ENCODE measurements at places on chromosomes 3 and 15.
A peak's percentile ranks its signal among the peaks of the same experiment; 100 is the strongest.

DNA sequence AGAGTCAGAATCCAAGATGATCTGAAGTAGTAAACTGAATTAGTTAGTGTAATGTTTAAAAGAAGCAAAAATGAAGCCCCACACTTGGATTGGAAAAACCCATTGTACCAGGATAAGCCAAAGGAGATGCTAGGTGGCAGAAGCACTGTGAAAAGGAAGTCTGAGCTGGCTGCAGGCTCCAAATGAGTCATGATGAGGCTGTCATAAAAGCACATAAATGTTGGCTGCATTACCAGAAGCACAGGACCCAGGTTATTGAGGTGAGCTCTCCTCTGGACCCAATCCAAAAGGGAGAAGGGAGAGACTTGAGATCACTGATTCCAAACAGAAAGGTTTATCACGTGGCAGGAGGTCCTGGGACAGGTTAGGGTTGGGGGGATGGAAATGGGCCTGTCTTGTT, 3.2 kb upstream of the ACAN start:
- DNase-seq: no peak

DNA sequence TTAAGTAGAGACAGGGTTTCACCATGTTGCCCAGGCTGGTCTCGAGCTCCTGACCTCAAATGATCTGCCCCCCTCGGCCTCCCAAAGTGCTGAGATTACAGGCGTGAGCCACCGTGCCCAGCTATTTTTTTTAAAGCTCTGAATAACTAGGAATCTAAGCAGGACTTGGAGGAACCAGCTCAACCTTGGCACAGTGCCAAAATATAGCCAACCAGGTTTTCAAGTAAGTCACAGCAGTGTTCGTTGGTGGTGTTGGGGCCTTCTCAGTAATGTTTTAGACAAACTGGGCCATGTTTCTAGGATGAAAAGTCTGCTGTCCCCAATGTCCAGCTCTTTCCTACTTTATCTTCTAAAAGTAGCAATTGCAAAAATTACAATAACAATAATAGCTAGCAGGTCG, 6.4 kb upstream of the ADAM10 start:
- DNase-seq: no peak

DNA sequence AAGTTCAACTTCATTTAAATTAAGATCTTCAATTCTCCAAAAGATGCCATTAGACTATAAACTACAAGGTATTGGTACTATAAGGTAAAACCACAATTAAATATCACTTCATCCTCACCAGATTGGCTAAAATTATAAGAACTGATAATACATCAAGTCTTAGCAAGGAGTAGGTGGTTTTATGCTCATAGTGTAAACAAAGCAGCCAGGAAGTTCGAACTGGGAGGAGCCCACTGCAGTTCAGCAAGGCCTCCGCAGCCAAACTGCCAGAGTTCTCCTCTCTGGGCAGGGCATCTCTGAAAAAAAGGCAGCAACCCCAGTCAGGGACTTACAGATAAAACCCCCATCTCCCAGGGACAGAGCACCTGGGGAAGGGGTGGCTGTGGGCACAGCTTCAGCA, 91.6 kb upstream of the SETMAR start:
- DNase-seq: no peak

GRCh38 chr3:147371140-147371539, 35.2 kb downstream of the ZIC4 start:
- no peak for DNase-seq

GRCh38 chr3:191529992-191530391, 69.0 kb downstream of the PYDC2 start:
- no peak for DNase-seq

- peak; percentile 82 for DNase-seq
Observed at GRCh38 chr15:75042730-75043508, 19.5 kb downstream of the PPCDC start.

- no peak for DNase-seq
Observed at GRCh38 chr15:48423342-48423741, 92.1 kb downstream of the DUT start.

DNA sequence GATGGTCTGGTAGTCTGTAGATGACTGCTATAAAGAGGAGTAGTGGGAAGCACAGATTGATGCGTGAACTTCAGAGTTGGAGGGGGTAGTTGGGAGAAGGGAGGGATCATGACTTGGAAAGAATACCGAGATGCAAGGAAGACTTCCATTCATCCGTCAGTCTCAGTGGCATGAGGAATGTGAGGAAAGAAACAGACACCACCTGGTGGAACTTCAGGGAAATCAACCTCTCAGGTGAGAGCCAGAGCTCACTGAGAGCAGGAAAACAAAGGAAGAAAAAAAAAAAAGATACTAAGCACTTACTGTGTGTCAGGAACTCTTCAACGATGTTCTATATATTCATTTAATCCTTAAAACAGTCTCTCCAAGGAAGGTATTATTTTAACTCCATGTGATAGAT, 172.4 kb downstream of the OXSM start:
- no peak for DNase-seq

- DNase-seq: no peak
Observed at GRCh38 chr3:32340039-32340438, 51.6 kb upstream of the CMTM7 start.

GRCh38 chr3:51338632-51339031, 46.5 kb upstream of the MANF start:
- DNase-seq: no peak

DNA sequence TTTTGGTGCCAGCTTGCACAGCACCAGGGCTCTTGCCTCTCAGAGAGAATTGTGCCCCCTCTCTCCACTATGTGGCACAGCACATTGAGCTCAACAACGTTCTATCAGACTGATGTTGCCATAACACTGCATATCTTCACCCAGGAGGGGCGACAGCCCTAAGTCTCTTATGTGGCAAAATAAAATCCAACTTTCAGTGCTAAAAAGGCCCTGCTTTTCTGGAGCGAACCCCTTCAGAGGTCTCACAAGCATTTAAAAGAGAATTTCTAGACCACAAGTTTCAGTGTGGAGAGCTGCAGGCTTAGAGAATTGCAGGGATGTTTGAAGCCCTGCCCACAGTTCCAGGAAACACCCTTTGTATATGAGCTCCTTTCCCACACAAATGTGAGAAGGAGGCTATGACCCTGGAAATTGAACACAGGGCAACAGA, 85.5 kb downstream of the LIPC start:
- no peak for DNase-seq

GRCh38 chr15:96135166-96136093, 195.1 kb upstream of the NR2F2 start:
- DNase-seq: no peak

DNA sequence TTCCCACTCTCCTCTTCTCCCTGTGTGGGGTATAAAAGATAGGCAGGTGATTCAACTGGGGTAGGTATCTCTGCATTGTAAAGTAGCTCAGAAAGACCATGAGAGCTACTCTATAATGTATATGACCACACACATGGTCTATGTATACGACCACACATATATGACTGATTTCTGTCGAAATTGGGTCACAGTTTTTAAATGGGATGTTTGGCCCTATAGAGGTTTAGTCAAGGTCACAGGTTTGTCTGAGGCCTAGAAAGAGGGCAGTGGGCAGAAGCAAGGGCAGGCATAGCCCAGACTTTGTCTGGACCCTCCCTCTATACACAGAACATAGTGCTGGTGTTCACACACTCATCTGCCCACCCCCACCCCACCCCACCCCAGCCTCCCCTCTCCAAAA, 4.4 kb downstream of the LAMP3 start:
- DNase-seq: no peak

- DNase-seq: no peak
Observed at GRCh38 chr3:127027811-127028548, 45.1 kb downstream of the PLXNA1 start.

GRCh38 chr15:62365795-62366442, 200.8 kb upstream of the C2CD4B start:
- no peak for DNase-seq

- no peak for DNase-seq
Observed at GRCh38 chr3:175073219-175073905, 214.2 kb downstream of the NAALADL2 start.

DNA sequence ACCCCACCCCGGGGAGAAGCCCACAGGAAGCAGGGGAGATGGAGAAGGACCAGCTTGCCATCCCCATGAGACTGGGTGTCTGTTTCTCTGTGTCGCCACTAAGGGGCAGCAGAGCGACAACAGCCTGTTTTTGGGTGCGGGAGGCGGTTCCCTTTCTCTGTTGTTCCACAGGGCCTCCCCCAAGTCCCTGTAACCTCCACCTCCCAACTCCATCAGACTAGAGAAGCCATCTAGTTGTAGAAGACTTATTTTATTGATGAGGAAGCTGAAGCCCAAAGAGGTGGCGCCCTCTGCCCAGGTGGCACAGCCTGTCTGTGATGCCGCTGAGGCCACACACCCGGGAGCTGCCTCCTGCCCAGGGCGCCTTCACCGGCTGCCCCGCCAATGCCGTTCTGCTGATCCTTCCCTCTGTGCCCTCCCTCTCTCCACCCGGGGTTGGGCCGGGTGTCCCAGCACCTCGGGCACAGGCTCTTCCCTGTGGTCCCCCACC, 3.9 kb upstream of the CCDC9B start:
- DNase-seq: peak; percentile 46

- DNase-seq: no peak
Observed at GRCh38 chr15:91776104-91776503, 77.4 kb upstream of the SLCO3A1 start.

- DNase-seq: no peak
Observed at GRCh38 chr3:143875546-143875945, 27.3 kb upstream of the SLC9A9 start.

DNA sequence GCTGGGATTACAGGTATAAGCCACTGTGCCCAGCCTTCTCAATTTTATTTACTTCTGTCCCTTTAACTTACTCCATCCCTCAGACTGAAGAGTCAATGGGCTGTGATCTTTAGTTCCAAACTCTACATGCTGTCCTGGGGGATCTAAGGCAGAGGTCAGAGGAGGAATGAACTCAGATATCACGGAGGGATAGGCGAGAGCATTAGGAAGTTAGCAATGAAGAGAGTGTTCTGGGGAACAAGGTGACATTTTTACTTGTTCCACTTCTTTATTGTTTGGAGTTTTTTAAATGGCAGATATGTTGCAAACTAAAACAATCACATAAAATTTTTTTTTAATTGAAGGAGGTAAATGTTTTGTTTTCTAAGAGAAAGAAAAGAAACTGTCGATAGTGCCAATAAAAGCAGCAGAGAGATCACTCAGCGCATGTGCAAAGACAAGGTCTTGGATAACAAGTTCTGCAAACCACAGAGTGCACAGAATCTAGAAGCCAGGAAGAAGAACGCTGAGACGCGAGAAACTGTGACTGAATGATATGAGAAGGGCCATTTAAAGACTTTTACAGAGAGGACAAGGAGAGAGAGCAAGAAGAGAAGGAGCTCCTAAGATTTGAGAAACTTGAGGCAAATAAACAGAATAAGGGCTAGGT, 10.8 kb upstream of the CA12 start:
- no peak for DNase-seq

DNA sequence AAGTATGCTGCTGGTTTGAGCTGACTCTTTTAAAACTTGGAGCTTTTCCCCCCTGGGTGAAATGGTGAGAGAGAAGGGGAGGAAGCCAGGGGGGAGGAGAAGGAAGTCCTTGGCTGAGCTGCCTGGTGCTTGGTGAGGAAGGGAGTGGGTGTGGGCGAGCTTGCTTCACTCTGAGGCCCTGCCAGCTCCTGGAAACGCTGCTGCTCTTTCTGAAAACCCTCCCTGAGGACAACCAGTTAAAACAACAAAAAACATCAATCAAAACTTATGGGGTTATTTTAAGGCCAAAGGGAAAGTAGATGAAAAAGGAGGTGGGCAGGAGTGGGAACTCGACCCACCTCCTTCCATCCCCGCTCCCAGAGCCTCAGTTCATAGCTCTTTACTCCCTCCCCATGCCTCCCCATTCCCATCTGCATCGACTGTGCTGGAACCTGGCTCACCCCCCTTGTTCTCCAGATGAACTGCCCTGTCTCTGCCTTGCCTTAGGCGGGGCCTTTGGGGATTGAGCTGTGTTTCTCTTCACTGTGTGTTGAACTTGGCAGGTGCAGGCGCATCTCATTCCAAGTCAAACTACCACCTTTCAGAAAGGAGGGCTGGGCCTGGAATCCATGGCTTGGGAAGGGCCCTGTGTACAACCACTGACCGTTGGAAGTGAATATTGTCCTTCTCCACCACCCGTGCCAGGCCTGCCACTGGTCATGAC, 166.1 kb downstream of the ZNF621 start:
- no peak for DNase-seq

- peak; percentile 69 for DNase-seq
Observed at GRCh38 chr15:68817304-68818065, 3.2 kb downstream of the ANP32A start.

DNA sequence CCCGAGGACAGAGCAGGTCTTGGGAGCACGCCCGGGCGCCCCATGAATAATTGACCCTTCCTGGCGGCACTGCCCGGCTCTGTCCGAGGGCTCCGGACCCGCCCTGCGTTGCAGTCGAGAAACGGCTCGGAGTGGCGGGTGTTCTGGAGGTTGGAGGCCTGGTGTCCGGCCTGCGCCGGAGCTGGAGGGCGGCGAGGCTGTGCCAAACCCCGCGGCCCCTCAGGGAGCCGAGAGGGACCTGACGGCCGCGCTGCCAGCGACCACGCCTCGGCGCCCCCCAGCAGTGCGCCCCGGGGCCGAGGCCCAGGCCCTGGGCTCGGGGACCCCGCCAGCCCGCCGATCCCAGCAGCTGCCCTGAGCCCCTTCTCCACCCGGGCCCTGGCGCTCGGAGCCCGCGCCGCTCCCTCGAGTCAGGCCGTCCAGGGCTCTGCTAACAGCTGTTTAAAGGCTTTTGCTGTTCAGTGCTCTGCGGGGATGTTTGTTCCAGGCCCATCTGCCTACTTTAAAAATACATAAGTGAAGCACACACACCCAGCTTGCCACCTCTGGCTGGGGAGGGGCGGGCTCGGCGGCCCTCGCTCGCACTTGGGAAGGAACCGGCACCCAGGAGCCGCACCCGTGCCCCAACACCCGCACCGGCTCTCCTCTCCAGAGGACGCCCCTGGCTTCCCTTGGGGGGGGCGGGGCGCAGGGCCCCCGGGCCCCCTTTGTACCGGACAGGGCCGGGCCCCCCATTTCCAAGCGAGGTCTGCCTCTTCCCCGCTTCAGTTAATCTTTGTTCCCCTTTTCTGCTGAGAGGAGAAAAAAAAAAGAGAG, 730 bp upstream of the ZNF710 start:
- peak; percentile 32 for DNase-seq

- no peak for DNase-seq
Observed at GRCh38 chr15:83210619-83211018, 3.0 kb upstream of the HDGFL3 start.

GRCh38 chr3:58688574-58688973, 22.0 kb upstream of the FAM3D start:
- DNase-seq: no peak

GRCh38 chr3:119098619-119099222, 47.2 kb upstream of the TEX55 start:
- DNase-seq: no peak

- DNase-seq: no peak
Observed at GRCh38 chr3:157130467-157131251, 29.3 kb downstream of the CCNL1 start.
